ENCODE measurements at places on chromosomes 12 and 14.

DNA sequence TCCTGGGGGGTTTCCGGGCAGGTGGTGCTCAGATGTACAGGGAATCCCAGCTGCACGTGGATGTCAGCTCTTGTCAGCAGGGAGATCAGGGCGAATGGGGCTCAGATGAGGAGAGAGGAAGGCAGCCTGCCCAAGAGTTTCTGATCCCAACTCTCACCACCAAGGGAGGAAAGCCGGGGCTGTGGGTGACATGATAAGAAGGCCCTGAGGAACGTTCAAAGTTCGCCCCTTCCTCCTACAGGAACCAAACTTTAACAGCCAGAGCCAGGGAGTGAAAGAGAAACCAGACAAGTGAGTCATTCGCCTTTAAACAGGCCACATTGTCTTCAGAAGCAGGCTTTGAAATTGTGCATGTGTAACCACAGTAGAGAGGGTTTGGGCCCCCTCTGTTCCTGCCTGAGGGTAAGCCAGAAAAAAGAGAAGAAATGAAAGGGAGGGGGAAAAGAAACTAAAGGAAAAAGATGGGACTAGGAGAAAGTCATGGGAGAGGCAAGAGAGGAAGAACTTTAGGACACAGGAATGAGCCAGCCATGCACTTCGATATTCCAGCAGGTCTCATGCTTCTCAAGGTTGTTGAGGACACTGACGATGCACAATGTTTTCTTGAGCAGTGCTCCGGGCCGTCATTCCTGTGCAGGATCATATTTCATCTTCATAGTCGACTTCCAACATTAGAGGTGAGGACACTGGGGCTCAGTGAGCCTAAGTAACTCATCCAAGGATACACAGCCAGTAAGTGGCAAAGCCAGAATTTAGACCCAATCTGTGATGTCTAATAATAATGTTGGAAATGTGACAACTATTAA lies 691.4 kb upstream of the TBX3 start:
- DNase-seq = no peak

- no peak for DNase-seq
Observed at GRCh38 chr14:72075649-72076334, 143.6 kb downstream of the RGS6 start.

DNA sequence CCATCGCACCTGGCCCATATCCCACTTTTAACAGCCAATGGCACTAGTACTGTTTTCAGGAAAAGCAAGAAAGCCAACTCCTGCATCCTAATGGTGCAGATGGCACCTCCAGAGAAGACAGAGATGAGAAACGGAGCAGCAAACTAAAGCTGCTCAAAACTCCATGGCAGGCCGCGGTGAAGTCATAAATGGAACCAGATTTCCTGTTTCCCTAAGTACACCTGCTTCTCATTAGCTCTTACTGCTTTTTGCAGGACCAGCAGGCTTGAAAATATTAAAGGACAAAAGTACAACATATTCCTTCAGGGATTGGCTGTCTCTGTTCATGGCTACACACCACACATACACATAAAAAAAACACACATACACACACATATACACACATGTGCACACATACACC lies 36.7 kb upstream of the LGALS3 start:
- DNase-seq = no peak

DNA sequence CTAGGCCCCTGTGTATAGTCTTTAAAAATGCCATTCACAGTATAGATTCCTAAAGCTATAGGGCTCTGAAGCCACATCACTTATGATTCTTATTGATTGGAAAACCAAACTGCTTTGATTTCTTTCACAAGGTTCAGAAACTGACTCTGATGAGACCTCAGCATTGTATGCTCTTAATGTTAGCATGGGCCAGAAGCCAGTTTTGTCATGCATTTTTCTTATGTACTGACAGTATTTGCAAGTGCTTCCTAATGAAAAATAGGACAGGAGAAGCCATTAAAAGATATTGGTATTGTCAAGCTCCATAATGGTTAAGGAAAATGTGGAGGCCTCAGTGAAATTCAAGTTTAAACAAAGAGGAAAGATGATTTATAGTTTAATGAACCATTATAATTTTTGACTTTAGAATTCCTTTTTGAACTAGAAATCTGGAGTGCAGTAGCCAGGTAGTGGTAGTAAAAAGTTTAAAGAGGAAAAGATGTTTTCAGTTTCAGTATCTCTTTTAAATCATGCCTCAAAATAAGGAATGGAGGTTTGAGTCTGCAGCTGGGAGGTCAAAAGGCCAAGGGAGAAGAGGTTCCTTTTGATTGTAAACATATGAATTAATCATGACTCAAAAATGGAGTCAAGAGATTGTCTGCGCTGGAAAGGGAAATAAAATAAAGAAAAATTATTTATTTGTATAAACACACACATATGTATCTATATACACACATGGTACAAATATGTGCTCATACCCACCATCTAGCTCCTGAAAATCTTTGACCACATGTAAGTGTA lies 388.1 kb upstream of the PRICKLE1 start:
- no peak for DNase-seq

GRCh38 chr12:52311285-52311648 lies 9.9 kb downstream of the KRT83 start:
- DNase-seq = no peak

Data from NCI-H446 (cell line).